ENCODE measurements at places on chromosomes 16 and 17.

DNA sequence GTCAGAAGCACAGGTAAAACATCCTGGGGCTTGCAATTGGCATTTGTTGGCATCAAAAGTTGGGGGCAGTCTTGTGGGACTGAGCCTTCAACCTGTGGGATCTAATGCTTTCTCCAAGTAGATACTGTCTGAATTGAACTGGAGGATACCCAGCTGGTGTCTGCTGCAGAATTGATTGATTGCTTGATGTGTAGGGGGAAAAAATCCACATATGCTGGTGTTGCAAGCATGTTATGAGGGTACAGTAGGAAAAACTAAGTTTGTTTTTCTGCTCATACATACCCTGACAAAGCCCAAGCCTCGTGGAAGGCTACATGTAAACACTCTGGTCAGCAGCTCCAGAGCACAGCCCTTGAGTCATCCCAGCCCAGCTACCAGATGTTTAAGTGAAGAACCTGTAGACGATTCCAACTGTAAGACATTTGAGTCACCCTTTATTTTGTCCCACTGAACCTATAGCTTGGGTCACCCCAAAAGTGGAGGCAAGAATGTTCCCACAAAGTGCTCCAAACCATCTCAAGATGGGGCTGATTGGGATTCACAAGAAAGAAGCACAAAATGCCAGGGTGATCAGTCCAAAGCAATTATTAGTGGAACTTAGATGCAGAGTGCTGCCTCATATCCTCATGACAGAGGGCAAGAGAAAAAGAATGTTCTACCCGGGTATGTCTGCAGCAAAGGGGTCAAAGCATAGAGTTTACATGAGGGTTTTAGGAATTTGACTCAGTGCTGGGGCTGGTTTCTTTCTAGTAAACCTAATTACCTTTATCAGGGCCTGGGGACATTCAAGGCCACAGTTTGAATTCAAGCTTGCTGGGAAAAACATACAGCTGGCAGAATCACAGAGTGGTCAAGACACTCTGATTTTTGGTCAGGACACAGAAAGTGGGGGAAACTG lies 9.6 kb upstream of the APPBP2 start:
- no peak for DNase-seq

- DNase-seq: no peak
Observed at GRCh38 chr16:56479469-56479868, 28.1 kb downstream of the OGFOD1 start.

DNA sequence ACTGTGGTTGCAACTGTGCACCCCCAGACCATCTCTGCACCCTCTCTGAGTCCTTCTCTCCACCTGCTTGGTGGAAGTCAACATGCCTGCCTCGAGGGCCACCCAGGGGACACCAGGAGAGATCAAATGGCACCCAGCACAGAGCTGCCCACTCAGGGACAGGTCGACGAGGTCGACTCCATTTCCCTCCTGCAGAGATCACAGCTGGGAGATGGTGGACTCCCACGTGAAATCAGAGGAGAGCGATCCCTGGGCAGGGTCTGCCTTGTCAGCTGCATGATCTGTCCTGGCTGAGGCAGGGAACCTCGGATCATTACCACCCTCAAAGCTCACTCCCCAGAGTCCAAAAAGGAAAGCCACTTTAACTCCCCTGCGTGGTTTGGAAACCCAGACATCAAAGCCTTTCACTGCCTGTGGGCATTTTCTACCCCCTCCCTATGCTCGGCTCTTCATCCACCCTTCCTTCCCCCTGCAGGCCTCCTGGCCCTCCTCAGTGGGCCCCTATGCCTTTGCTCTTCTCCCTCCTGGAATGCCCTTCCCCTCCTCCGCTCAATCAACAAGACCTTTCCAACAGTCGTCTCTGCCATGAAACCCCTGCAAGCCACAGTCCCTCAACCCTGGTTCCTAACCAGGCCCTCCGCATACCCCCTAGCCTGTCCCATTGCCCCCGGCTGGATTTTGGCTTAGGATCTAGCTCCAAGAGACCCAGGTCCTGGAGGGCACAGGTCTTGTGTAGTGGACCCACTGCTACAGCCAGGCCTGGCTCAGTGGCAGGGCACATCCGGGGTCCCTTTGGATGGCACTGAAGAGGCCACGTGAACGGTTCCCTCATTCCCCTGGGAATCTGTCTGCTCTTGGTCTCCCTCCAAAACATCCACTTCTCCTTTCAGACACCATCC lies 103.8 kb upstream of the RPL38 start:
- no peak for DNase-seq

DNA sequence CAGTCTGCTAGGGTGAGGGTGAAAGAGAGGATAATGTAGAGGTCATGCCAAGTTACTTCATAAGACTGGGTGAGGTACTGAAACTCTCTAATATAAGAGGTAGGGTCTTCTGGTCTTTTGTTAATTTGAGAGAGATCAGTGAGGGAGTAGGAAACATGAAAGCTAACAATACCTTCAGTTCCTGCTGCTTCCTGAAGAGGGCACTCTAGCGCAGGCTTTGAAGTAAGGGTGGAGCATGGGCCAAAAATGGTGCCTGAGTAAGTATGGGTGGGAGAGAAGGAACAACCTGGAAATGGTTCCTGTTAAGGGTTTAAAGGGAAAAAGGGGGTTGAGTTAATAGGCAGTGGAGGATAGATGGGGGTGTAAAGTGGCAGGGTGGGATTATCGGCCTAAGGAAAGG lies 2449.5 kb downstream of the TP53TG3F start:
- DNase-seq: no peak

DNA sequence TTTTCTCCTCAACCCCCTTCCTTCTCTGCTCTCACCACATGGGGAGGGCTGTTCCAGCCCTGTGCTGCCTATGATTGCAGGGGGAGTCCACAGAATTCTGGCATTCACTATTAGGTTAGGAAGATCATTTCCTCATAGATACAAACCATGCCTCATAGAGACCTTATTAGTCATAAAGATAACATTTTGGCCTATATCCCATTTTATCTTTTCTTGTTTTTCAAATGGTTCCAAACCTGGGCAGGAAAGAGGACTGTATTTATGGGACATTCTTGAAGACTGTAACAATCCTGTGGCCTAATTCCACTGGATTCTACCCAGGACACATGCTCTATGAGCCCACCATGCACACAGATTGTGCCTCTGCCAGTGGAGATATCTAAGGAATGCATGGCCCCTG lies 51.7 kb downstream of the ASIC2 start:
- no peak for DNase-seq

DNA sequence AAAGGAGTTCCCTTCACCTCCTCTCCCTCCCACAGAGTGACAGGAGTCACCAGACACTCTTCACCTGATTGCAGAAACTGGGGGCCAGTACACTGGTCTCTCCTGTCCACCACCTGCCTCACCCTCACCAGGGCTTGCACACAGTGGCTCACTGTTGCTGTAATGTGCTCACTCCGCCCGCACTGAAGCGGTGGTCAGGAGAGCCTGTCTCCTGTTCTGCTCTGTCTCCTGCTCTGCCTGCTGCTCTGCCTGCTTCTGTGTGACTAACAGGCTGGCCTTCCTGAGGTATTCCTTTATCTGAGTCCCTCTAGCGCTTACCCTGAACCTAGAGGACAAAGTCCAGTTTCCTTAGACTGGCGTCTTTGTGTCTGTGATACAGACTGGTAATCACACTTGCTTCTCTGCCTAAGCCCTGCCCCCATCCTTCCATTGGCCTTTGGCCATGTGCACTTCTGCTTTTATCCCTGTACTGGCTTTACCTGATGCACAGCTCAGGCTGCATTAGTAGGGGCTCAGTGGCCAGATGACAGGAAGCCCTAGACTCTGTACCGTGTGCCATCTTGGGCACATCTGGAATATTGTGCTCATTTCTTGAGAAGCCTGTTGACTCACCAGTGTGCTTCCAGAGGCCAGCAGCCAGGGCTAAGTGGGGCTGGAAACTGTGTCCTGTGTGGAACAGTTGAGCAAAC lies 13.3 kb downstream of the PROCA1 start:
- no peak for DNase-seq

DNA sequence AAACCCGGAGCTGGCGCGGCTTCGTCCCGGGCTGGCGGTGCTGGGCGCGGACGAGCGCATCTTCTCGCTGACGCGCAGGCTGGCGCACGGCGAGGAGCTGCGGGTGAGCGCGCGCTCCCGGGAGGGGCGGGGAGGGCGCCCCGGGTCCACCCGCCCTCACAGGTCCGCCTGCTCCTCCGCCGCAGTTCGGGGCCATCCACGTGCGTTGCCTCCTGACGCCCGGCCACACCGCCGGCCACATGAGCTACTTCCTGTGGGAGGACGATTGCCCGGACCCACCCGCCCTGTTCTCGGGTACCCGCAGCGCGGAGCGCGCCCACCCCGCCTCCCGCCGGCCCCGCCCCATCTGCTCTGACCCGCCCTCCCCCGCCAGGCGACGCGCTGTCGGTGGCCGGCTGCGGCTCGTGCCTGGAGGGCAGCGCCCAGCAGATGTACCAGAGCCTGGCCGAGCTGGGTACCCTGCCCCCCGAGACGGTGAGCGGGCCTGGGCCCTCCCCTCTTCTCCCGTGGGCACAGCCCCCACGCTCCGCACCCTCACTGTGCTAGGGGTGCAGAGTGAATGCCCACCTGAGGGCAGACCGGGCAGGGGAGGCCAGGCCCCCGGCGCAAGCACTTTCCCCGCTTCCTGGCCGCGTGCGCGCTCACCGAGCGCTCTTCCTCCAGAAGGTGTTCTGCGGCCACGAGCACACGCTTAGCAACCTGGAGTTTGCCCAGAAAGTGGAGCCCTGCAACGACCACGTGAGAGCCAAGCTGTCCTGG lies 1.4 kb downstream of the HAGHL start:
- peak; percentile 65 for DNase-seq

GRCh38 chr16:1688807-1689560 lies 10.9 kb downstream of the JPT2 start:
- DNase-seq: no peak

DNA sequence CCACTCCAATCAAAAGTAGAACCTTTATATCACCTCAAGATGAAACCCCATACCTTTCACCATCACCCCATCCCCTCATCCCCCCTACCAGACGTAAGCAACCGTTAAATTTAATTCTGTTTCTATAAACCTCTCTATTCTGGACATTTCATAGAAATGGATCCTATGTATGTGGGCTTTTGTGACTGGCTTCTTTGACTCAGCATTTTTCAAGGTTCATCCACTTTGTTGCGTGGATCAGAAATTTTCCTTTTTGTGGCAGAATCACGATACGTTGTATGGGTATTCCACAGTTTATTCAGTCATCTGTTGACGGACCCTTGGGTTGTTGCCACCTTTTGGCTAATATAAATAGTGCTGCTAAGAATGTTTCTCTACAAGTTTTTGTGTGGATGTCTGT lies 8.6 kb downstream of the PLCG2 start:
- DNase-seq: no peak

DNA sequence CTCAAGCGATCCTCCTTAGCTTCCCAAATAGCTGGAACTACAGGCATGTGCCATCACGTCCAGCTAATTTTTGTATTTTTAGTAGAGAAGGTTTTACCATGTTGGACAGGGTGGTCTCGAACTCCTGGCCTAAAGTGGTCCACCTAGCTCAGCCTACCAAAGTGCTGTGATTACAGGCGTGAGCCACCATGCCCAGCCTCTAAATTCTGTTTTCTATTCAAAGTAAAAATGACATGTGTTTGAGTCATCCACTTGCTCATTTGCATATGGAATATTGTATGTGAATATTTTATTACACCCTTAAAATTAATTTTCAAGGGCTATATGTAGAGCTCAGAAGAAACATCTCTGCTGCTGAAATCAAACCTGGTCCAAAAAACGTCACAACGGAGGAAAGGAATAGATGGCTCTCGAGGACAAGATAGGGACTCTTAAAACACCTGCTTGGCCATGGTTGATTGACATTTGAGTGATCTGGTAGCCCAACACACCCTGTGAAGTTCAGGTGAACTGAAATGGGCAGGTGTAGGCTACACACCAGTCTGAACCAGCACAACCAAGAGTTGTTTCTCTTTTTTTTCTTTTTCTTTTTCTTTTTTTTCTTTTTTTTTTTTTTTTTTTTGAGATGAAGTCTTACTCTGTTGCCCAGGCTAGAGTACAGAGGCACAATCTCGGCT lies 51.1 kb downstream of the SF3B3 start:
- DNase-seq: no peak

DNA sequence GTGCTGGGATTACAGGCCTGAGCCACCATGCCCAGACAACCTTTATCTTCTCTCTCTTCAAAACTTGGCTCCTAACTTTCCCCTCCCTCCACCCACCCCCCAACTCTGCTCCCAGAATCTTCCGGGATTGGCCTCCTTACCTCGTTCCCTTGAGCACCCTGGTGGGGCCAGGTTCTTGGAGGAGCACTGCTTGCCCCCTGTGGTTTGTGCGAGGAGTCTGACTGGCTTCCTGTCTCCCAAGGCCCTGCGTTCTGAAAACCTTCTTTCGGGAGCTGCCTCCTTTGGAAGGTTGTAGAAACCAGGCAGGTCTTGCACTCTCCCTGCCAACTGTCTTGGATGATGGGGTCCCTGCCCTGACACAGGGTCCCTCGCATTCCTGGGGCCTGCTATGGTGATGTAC lies 19.8 kb downstream of the PLXDC1 start:
- no peak for DNase-seq

DNA sequence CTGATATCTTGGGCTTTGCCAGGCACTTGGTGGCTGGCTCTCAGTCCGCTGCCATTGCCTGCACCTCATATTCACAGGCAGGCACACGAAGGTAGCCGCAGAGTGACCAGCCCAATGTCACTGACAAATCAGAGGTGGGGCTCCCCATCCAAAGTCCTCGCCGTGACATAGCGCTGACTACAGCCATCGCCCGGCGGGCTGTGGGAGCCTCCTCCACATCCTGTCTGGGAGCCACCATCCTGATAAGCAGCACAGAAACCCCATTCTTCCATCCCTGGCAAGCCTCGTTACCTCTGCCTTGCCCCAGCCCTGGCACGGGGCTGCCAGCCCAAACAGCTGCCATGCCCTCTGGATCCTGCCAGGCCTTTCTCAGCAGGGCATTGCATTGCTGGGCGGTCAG lies 437.8 kb downstream of the SLC39A11 start:
- DNase-seq: no peak

DNA sequence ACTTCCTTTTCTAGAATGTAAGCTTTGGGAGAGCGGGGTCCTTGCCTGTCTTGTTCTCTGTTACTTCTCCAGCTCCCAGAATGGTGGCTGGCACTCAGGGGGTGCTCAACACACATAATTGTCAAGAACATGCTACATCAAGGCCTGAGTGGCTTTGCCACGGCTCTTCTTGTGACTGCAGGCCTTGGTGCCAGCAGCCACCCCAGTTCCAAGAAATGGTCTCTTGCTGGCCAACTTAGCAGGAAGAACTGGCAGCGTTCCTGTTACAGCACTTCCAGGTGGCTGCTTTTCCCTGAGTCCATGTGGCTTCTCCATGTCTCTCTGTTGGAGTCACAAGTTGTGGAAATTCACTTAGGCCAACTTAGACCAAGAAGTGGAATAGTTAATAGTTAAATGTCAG lies 36.1 kb downstream of the PRKCB start:
- DNase-seq: no peak

Data from CD4-positive, alpha-beta T cell treated with Interleukin-17A for 4 hours (primary cell).